G401 (cell line): ENCODE measurements at places on chromosomes 2 and 18.

DNA sequence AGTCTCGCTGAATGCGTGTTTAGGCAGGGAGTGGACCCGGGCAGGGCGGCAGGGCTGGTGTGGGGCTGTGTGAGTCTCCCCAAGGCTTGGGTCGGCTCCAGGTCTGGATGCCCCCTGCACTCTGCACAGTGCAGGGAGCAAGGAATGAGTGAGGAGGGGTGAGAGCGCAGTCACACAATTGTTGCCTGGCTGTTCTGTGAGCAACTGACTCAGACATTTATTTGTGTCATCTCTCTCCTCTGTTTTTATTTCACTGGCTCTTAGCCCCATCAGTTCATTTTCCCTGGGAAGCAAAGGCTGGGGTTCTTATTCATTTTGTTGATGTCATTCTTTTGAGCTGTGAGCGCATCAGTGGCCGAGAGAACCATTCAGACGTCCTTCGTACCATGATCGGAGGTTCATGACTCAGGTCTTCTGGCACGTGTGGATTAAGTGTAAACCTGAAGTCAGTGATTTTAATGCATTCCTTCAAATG is 61.1 kb downstream of the GATA6 start:
- no peak for DNase-seq

DNA sequence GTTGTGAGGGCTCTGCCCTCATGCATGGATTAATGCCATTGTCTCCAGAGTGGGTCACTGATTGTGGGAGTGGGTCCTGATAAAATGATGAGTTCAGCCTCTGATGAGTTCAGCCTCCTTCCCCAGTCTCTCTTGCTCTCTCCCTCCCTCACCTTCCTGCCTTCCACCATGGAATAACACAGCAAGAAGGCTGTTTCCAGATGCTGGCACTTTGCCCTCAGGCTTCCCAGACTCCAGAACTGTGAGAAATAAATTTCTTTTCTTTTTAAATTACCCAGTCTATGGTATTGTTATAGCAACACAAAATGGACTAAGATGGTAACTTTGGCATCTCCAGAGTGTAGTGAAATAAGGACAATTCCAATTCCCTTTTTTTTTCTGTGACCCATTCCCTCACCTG is 47.1 kb upstream of the MAP4K3 start:
- DNase-seq: peak; percentile 53

DNA sequence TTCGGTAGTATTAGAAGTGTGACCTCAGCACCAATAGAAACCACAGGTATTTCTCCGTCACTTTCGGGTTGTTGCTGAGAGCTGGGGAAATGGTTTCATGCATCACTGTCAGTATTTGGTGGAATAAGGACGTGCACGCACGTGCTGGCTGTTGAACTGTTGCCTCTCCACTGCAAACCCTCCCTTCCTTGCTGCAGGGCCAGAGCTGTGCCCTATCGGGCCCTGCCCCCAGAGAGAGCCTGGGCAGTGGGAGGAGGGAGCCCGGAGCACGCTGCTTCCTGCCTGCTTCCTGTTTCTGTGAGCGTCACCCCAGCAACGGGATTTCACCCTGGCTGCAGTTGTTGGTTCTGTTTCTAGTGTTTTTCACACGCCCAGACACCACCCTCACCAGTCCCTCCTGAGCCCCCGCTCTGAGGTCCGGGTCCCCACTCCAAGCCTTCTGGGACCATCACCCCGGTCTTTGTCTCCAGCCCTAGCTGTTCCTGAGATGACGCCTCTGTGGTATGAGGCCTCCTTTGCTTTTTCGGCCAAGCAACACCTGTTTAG is 47.4 kb downstream of the LRRFIP1 start:
- DNase-seq: no peak

GRCh38 chr2:97701186-97701585 is 12.2 kb upstream of the ZAP70 start:
- DNase-seq: no peak

- no peak for DNase-seq
Observed at GRCh38 chr18:302097-302496, 34.2 kb upstream of the THOC1 start.

DNA sequence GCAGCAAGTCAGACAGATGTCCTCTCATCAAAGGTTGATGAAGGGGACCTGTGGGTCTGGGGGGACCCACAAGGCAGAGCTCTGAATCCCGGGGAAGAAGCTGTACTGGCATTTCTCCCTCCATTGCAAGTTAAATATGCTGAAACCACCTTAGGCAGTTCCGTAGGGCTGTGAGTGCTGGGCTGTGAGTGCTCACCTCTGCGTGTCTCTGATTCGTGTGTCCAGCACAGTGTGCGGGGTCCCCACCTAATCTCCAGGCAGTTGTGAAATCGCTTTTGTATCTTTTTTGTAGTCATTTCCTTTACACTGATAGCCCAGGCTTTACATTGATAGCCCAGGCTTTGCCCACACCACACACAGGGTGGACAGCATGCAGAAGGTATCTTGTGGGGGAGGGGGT is 80.6 kb downstream of the MAP4K4 start:
- no peak for DNase-seq

GRCh38 chr2:233839447-233839820 is 14.9 kb downstream of the HJURP start:
- DNase-seq: no peak

DNA sequence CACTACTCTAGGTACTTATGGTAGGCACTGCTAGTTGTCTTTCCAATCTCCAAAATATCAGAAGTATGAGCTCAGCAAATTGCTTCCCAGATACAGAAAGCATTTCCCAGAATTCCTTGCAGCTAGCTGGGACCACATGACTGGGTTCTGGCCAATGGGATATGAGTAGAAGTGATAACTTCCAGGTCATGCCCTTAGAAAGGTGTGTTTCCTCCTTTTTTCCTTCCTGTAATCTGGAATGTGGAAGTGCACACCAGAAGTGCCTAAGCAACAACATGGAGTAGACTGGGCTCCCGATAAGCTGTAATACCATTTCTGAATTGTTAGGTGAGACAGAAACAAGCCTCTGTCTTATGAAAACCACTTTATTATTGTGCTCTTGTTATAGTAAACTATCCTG is 279.8 kb downstream of the ZNF385B start:
- DNase-seq: no peak

DNA sequence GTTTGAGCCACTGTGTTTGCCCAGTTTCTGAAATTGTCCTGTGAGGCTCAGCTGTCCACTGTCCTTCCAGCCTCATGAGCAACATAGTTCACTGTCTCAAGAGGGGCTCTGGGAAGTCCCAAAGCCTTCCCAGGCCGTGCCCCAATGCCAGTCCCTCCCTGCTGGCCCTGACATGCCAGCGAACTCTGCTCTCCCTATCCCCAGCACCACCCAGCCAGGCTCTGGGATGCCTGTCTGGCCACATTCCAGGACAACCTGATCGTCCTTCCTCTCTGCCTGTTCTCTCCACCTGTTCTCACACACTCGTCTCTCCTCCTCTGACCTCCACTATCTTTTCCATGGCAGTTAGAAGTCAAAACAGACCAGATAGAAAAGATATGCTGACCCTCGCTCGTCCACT is 278.0 kb upstream of the ID2 start:
- DNase-seq: no peak

DNA sequence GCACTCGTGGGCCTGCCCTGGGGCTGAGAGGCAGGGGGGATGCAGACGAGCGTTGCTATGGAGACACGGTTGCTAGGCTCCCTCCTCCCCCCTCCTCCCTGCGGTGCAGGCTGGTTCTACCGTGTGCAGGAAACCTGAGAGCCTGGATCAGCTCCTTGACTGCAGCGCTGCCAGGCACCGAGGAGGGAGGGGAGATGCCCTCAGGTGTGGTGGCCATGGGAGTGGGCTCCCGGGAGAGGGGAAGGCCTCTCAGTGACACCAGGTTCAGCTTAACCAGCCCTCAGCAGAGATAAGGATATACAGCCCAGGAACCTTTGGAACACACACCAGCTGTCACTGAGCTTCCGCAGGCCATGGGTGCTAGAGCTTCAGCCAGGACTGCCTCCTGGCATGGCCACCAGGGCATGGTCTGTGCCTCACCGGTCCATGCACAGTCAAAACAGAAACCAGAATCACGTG is 124.4 kb upstream of the PXDN start:
- peak; percentile 82 for DNase-seq

- no peak for DNase-seq
Observed at GRCh38 chr2:62725712-62726055, 20.2 kb downstream of the EHBP1 start.

DNA sequence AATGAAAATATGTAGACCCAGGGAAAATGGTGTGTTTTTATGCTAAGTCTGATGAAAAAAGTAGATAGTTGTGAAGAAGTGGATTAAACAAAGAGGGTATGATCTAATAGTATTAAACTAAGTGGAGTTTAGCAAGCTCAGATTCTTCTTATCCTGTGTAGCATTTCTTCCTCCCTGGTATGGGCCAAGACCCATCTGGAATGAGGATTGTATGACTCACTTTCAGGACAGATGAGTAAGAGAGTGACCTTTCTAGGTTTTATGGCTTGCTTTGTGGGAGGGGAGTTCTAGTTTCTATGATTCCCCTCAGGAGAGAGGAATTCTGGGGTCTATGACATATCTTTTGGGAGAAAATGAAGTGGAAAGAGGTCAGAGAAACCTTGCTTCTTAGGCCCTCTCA is 550.1 kb downstream of the SPAG16 start:
- no peak for DNase-seq

- no peak for DNase-seq
Observed at GRCh38 chr2:37670378-37671008, 949 bp downstream of the CDC42EP3 start.

DNA sequence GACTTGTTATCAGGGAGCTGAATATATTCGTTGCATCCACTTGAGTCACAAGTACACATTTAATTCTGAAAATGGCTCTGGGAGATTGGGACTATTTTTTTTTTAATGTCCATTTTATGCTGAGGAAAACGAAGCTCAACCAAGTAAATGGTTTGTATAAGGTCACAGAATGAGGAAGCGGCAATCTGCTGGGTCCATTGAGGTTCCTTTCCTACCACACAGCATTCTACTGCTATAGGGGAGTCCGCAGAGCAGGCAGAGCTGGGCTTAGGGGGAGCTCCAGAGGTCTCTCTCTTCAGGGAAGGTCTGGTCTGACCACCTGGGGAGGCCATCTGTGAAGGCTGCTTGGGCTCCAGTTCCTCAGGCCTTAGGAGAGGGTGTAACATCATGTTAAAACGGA is 77.9 kb downstream of the MCFD2 start:
- DNase-seq: no peak

GRCh38 chr18:48202006-48202348 is 207.2 kb downstream of the ZBTB7C start:
- DNase-seq: no peak

DNA sequence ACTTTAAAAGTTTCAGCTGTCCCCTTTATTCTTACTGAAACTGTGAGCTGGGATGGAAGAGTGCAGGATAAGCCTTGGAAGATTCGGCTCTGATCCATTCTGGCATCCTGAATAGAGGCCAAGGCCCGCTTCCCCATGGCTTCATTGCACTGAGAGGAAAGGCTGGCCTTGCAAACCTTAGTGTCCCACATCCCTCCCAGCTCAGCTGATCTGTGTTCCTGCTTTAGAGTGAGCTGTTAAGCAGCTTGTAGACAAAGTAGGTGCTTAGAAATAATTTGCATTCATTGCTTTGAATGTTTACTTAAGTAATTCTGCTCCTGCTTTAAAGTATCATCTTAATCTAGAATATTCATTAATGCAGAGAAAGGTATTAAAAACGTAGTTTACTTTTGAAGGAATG is 169.6 kb upstream of the BOD1L2 start:
- DNase-seq: peak; percentile 8

DNA sequence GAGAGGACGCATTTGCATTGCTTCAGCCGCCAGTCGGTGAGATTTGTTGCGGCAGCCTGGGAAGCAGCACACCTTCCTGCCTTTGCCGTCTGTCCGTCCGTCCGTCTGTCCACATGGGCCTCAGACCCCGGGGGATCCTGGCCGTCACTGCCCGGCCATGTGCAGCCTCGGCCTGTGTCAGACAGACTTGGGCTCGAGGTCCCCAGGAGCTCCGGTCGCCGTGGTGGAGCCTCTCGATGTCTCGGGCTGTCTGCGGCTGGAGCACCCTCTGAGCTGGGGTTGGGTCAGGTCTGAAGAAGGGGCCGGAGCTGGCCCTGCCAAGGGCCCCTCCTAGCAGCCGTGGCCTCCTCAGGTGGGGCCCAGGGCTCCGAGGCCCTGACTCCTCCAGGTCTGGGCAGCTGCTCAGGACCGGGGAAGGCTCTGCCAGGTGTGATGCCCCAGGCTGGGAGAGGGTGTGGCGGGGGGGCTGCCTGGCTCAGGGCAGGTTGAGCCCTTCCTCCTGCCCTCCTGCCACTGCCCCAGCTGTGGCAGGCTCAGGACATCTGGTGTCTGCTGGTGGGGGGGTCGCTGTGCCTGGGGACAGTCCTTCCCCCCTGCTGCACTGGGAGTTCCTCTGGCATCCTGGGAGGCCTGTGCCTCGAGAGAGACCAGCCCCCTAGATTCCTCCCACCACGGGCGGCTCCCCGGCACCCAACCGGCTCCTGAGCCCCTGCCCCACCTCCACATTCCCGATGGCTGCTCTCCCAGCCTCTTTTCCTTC is 11.8 kb downstream of the NEU4 start:
- DNase-seq: no peak

DNA sequence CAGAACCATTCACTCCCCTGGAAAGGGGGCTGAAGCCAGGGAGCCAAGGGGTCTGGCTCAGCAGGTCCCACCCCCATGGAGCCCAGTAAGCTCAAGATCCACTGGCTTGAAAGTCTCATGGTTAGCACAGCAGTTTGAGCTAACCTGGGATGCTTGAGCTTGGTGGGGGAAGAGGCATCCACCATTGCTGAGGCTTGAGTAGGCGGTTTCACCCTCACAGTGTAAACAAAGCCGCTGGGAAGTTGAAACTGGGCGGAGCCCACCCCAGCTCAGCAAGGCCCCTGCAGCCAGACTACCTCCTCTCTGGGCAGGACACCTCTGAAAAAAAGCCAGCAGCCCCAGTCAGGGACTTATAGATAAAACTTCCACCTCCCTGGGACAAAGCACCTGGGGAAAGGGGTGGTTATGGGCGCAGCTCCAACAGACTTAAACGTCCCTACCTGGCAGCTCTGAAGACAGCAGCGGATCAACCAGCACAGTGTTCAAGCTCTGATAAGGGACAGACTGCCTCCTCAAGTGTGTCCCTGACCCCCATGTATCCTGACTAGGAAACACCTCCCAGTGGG is 14.7 kb upstream of the TTC32 start:
- DNase-seq: no peak

DNA sequence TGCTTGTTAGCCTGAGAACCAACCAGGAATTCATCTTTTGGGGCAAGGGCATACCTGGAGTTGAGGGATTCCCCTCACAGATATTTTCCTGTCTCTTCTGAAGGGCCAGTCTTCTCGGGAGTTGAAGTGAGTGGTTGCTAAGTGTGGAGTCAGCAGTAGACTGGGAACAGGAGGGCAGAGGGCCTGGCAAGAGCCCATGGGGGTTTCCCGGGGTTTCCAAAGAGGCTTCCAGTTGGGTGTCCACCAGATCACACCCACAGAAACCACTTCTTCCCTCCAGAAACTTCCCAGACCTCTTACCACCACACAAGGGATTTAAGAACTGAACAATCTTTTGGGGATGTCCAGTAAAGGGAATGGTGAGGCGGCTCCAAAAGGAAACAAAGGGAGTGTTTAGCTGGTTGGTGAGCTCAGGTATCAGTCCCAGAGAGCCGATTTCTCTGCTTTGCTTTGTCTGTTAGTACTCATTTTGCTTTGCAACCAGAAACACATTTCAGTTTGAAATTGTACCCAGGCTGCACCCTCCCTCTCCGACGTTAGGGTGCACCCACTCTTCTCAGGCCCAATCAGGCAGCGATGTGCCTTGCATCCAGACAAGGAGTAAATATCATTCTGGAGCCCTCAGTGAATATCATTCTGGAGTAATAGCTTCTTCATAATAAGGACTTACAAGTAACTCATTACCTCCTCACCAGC is 47.5 kb upstream of the SPATS2L start:
- no peak for DNase-seq
